ENCODE measurements at places on chromosomes 2 and 18. TPM values are rescaled to one million over a fixed set of nuclear protein-coding genes. Genes with fewer than 3 reads are reported as not detected.

The NXPH2 gene
- total RNA-seq = not detected

The CD8B2 gene
- total RNA-seq = not detected

The ELOA2 gene
- not detected for total RNA-seq

The LRATD1 gene
- total RNA-seq = 3.0 TPM

The LHCGR gene
- not detected for total RNA-seq

The DYSF gene
- 45.8 TPM for total RNA-seq

The ABCB11 gene
- total RNA-seq = 0.13 TPM

The TMEM17 gene
- 1.7 TPM for total RNA-seq

The SPP2 gene
- not detected for total RNA-seq

The CNDP1 gene
- not detected for total RNA-seq

The SERPINB13 gene
- total RNA-seq = not detected

The ZNF397 gene
- total RNA-seq = 12.7 TPM

The NTSR2 gene
- 0.19 TPM for total RNA-seq

The RAB27B gene
- total RNA-seq = 0.30 TPM

The METTL4 gene
- 7.9 TPM for total RNA-seq

The CCDC85A gene
- 4.3 TPM for total RNA-seq

The SPEG gene
- total RNA-seq = 103 TPM

The TRIM43 gene
- not detected for total RNA-seq

The MAT2A gene
- 116 TPM for total RNA-seq

The SH2D6 gene
- total RNA-seq = 0.24 TPM

The LIMS4 gene
- 2.4 TPM for total RNA-seq

The FAM161A gene
- total RNA-seq = 0.78 TPM

The CCL20 gene
- total RNA-seq = not detected

The TBR1 gene
- total RNA-seq = not detected

The SPHKAP gene
- 113 TPM for total RNA-seq

The ZNF521 gene
- total RNA-seq = 24.5 TPM

The SRD5A2 gene
- not detected for total RNA-seq

The TNS1 gene
- total RNA-seq = 722 TPM

The RNF103 gene
- 51.7 TPM for total RNA-seq

The FAHD2A gene
- total RNA-seq = 39.9 TPM

The AKAIN1 gene
- total RNA-seq = not detected

The IL36A gene
- total RNA-seq = not detected

The GALR1 gene
- 0.05 TPM for total RNA-seq

The NT5C1B gene
- not detected for total RNA-seq

The DNER gene
- 2.3 TPM for total RNA-seq

The PROKR1 gene
- not detected for total RNA-seq

The CHRNG gene
- total RNA-seq = not detected

The RNF25 gene
- 12.4 TPM for total RNA-seq

The AAK1 gene
- 87.2 TPM for total RNA-seq

The PTCD3 gene
- total RNA-seq = 134 TPM

The CYP26B1 gene
- 4.4 TPM for total RNA-seq

The SERPINB4 gene
- not detected for total RNA-seq

The COL4A4 gene
- total RNA-seq = 10.3 TPM

The RNF152 gene
- 11.4 TPM for total RNA-seq

The ST8SIA5 gene
- 1.5 TPM for total RNA-seq

The ATIC gene
- total RNA-seq = 53.2 TPM

The SH3BP4 gene
- total RNA-seq = 9.0 TPM

The KCNK3 gene
- total RNA-seq = 2.7 TPM

The UGT1A4 gene
- not detected for total RNA-seq

The POTEC gene
- not detected for total RNA-seq

The BOK gene
- total RNA-seq = 3.8 TPM

The POTEF gene
- total RNA-seq = not detected

The CNDP2 gene
- 54.5 TPM for total RNA-seq

The SERPINB5 gene
- total RNA-seq = not detected

The DSG2 gene
- total RNA-seq = 37.1 TPM

The DTNA gene
- total RNA-seq = 153 TPM

The LYPD6 gene
- total RNA-seq = 0.13 TPM

The IL36B gene
- not detected for total RNA-seq
